Activated T-cell treated with anti-CD3 and anti-CD28 coated beads for 48 hours (primary cell): ENCODE measurements at places on chromosomes 2 and 18.

GRCh38 chr2:62643100-62643471, 62.4 kb upstream of the EHBP1 start:
- no peak for DNase-seq

- DNase-seq, result no peak
Measured at GRCh38 chr2:46939626-46940359, 24.2 kb upstream of the MCFD2 start.

DNA sequence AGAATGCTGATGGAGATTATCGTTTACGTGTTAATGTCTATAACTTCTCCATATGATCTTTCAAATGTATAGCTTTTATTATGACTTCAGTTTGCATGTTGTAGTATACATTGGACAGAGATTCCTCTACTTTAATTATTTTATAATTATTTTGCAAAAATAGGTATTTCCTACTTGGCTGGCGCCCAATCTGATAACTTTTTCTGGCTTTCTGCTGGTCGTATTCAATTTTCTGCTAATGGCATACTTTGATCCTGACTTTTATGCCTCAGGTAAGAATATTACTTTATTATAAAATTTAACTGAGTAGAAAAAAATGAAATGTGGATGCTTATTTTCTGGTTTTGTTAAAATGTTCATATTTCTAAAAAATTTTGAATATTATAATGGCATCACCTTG, 18.1 kb upstream of the ADGRF3 start:
- DNase-seq, result no peak

DNA sequence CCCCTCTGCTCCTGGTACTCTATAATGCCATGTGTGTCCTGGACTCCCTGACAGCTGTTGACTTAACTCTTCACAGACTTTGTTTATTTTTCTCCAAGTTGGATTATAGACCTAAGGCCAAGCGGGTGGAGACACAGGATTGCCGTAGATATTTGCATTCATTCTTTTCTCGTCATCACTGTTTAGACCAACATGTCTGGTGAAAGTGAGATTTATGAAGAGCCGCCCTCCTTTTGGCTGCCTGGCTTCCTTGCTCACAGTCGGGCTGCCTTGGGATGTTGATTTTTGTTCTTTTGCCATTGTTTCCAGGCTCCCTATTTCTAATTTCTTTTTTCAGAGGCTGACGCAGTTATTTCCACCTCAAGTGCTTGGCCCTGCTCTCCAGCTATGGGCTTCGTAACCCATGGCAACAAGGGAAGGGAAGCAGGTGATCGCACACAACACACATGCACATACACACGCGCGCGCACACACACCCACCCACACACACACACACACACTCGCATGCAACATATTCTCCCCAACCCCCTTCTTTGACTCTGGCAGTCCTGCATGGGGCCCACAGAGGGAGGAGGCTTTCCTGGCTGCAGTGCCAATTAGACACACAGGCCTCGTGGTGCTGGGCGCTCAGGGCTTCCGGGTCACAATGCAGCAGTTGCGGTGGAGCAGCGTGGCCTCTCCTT, 296.5 kb downstream of the MTX2 start:
- DNase-seq, result no peak

GRCh38 chr2:43302961-43303494, 76.6 kb upstream of the ZFP36L2 start:
- no peak for DNase-seq

DNA sequence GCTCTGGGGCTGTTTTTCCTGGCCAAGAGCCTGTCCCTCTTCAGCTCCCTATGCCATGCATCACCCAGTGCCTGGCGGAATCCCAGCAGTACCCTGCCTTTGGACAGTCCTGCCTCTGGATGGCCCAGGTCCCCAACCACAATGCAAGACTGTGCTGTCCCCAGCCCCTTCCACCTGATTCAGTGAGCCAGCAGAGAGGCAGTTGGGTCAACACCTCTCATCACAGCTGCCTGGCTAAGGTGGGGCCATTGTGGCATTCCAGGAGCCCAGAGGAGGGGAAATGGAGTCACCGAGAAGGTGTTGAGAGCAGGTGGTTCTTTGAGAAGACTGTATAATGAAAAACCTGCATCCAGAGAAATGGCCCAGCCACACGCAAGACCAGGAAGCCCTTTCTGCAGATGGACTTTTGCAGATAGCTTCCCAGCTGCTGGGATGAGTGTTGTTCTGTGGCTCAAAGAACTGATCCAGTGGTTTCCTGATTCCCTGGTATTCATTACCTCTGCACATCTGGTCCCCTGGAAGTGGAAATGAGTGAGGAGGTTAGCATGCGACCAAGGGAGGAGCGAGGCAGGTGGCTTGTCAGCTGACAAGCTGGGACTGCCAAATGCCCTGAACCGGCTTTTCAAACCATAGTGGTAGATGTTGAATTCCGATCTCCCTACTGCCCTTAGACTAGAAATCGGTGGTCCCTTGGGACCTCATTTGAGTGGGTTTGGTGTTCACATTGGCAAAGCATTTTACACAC, 1.7 kb upstream of the ASPRV1 start:
- DNase-seq, result no peak

GRCh38 chr2:198545411-198545810, 741.0 kb downstream of the PLCL1 start:
- no peak for DNase-seq

- no peak for DNase-seq
Measured at GRCh38 chr2:19644763-19645162, 257.0 kb downstream of the TTC32 start.

- no peak for DNase-seq
Measured at GRCh38 chr2:140348826-140349225, 1568.6 kb upstream of the NXPH2 start.

GRCh38 chr2:45268631-45269030, 259.4 kb upstream of the SIX2 start:
- DNase-seq, result no peak

GRCh38 chr2:6872394-6872793, 5.2 kb upstream of the RSAD2 start:
- DNase-seq, result no peak
